ENCODE measurements at places on chromosomes 1 and 21.

DNA sequence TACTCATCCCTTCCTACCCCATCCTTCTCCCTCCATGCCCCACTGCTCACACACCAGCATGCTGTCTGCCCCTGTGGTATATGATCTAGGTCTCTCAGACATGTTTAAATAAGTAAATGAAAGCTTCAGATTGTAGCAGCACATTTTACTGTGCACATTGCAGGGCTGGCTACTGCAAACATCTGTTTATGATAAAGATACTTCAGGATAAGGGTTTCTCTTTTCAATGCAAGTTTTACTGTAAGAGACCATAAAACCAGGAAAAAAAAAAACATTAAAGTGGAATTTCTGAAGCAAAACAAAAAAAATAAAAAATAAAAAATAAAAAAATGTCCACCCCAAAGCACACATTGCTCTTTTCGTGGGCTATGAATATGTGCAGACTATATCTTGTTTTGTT, 184.4 kb downstream of the USH2A start:
- DNase-seq = no peak

DNA sequence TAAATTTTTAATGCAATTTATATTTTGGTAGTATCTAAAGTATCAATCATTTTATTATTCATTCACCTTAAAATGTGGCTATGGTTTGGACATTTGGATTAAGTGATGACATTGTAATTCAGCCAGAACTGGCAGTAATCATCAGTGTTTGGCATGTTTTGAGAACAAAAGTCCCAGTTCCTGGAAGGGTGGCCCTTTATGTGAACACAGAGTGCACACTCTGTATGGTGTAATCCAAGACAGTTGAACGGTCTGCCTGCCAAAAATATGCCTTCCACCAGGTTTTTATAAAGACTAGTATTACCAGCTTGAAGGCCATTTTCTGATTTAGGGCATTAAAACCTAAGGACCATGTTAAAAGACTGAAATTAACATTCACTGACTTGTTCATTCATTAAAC, 448.7 kb downstream of the LTN1 start:
- DNase-seq = no peak

DNA sequence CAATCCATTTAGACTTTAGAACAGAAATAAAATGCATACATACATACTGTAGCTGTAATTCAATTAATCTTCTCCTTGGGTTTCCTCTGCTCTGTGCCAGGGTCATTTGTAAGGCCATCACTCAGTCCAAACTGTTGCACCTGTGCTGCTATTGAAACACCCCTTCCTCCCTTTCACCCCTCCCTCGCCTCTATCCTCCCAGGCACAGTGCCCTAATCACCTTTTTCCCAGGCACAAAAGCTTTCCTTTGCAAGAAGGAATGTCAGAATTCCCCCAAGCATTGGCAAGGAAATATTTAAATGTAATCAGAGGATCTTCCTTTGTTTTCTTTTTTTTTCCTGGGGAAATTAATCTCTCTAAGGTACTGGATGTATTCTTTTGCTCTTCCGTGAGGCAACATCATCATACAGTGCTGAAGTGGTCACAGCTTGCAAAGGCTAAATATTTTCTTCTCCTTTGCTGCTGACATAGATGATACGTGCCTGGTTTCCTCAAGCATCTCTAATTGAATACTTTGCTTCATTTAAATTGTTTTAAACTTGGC, 339.3 kb upstream of the NR5A2 start:
- DNase-seq = no peak

GRCh38 chr1:25118546-25118945, 113.8 kb downstream of the SYF2 start:
- DNase-seq = no peak

- DNase-seq = no peak
Measured at GRCh38 chr1:14862114-14862771, 263.8 kb downstream of the KAZN start.

DNA sequence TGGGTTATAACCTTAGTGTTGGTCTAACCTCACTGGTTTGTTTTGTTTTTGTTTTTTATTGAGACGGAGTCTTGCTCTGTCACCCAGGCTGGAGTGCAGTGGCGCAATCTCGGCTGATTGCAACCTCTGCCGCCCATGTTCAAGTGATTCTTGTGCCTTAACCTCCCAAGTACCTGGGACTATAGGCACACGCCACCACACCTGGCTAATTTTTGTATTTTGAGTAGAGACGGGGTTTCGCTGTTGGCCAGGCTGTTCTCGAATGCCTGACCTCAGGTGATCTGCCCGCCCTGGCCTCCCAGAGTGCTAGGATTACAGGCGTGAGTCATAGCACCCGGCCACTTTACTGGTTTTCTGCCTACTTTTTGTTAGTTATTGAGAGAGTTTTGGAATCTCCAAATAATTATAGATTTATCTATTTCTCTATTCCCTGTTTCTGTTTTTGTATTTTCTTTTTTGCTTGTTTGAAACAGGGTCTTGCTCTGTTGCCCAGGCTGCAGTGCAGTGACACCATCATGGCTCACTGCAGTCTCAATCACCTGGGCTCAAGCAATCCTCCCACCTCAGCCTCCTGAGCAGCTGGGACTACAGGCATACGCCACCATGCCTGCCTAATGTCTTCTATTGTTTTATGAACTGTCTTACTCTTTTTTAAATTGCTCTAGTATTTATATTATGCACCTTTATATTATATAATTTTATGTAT, 21.4 kb downstream of the SMG7 start:
- no peak for DNase-seq

GRCh38 chr1:67572594-67573221, 112.3 kb upstream of the GADD45A start:
- DNase-seq = no peak

DNA sequence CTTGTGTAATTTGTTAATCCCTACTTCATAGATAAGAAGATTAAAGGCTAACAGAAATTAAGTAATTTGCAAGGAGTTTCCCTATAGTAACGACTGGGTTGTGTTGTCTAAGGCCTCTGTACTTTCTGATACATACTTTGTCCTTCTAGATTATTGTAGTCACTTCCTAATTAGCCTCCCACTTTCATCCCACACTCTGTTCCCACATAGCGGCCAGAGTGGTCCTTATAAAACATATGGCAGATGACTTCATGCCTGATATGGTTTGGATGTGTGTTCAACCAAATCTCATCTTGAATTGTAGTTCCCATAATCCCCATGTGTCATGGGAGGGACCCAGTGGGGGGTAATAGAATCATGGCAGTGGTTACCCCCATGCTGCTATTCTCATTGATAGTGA, 120.5 kb upstream of the DAB1 start:
- DNase-seq = no peak

DNA sequence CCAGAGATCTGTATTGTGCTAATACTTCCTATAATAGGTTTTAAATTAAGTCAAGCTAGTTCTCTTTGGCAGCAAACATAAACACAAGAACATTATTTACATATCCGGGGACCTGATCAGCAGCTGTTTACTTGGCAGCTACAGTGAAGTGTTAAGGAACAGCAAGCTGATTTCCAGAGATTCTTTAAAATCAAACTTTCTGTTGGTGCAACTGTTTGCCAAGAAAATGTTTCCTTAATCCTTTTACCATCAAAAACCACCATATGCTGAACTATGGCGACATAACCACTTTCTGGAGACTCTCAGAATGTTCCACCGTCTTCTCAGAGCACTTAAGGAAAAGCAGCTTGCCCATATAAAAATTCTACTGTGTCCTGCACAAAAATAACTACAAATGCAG, 107.0 kb upstream of the KRTAP19-8 start:
- DNase-seq = no peak

DNA sequence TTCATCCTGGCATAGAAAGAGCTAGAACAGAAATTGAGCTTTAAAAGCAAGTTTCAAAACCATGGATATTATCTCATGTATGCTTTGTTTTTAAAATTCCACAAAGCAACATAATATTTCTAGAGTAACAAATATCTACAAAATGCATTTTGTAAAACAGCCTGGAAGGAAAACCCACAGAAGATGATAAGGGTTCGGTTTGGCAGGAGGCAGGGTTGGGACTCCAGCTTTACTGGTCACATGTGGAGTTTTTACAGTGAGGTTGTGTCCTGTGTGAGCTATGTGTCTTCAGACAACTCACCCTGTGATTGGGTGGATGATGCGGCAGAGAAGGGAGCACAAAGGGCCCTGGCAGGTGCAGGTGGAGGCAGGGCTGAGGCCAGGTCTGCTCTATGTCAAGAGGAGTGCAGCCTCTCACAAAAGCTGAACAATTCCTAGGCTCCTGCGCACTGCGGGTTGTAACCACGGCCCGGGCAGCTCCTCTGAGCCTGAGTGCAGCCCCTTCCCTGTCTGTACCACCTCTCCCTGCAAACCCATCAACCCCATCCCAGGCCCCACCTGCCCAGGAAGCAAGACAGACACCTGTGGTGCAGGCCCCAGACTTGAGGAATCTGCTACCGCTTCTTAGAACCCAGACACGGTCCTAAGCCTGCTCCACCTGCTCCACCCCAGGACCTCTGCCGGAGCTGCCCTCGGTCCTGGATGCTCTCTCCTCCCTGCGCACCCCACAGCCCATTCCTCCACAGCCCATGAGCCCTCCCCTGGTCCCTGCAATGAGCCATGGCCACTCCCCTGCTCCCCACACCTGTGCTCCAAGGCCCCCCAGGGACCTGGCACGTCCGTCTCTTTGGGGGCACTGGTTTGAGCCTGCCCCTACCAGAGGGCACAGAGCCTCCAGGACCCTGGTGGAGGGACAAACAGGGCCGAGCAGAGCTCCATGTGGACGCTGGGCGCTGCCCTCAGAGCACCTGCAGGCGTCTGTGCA, 2.8 kb upstream of the COL18A1 start:
- no peak for DNase-seq

DNA sequence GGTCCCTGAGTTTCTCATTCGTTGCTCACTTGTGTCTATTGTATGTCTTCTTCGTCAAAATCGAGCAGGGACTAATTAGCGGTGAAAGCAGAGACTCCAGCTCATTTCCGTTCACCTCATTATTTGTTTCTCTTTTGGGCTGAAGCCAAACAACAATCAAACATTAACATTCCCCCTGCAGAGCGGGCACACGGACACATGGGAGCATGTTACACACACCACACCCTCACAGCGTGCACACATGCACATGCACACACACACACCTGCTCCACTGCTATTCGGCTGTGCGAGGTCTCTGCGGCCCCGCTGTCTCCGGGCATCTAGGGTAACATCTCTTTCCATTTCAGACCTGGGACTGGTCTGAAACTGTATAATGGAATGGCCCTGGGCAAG, 58.5 kb upstream of the LRRC8D start:
- DNase-seq = no peak

GRCh38 chr1:18890706-18891425, 11.5 kb downstream of the ALDH4A1 start:
- DNase-seq = peak; percentile 74

DNA sequence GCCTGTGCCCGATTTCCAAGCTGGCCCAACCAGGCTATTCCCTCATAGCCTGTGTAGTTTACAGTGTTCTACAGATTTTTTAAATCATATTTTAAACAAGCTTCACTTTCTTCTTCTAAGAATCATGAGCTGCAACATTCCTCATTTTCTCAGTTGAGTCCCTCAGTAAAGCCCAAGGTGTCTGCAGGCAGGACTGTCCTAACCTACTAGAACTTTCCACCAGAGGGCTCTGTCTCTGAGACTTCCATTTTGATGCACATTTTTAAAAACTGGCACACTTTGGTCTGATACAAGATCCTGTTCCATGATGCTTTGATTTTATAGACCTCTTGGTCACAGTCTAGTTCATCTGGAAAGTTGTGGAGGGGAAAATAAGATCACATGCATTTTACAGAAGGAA, 21.6 kb upstream of the SLAMF6 start:
- peak; percentile 38 for DNase-seq

DNA sequence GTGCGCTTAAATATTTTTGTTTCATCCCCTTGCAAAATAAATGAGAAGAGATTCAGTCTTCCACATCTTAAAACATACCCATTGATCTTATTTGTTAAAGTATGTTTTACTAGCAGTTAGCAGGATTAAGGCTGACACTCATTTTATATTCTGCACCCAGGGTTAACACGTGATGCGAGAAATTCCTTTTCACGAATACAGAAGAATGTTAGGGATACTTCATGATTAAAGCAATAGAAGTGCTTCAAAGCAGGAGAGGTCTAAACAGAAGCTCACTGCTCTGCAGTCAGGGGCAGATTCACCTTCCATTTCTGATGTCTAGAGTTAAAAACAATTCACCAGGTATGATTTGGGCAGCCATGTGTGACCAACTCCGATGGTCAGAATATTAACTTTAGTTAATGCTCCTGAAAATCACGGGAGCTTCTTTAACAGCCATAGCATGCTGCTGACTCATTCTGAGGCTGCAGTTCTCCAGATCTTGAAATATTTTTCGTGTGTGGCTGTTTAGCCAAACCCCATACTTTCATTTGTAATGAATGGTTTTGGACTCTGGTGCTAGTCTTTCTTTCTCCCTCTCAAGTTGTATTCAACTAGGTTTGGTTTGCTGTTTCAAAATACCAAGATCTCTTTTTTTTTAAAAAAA, 19.7 kb downstream of the BCAR3 start:
- peak; percentile 78 for DNase-seq

DNA sequence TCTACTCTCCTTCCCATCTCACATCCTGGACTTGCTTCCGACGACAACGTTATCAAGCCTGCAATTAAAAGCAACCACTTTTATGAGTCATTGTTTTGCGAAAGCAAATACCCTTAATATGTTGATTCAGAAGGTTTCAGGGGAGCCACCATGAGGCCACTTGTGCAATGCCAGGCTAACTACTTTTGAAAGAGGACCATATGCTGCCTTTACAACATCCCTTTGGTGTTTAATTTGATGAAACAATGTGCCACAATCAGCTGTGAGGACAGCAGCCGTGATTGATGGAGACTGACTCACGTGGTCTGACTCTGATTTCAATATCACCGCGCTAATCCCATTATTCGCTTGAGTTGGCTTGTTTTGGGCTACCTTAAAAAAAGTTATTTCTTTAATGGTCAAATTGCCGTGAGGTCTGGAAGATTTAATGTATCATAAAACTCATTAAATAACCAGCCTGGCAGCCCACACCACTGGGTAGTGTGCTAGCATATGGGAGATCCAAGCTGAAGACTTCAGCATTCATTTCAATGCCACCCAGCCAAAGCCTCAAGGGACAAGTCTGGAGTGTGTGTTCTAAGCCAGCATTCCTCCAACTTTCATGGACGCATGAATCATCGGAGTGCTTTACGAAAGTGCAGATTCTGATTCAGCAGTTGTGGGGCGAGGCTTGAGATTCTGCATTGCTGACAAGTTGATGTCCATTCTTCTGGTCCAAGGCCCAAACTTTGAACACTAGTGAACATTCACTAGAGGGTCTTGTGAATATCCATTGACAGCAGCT, 73.3 kb upstream of the PAXBP1 start:
- peak; percentile 76 for DNase-seq

DNA sequence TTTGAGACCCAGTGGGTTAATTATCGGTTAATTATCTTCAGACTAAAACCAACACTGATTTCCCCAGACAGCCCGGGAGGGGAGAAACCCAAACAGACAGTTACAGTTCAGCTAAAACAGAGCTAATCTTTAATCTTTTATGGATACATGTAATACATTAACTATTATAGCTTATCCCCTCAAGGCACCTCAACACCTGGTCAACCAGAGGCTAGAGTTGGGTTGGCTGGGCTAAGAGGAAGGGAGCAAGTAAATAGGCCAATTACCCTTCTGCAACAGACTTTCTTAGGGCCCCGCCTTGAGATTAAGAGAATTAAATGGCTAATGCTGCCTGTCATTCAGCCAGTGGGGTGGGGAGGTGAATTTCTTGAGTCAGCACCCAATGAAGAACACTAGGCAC, 6.6 kb upstream of the MED18 start:
- DNase-seq = no peak
